Activated CD4-positive, CD25-positive, alpha-beta regulatory T cell (primary cell): ENCODE measurements at places on chromosomes 11 and 22.

DNA sequence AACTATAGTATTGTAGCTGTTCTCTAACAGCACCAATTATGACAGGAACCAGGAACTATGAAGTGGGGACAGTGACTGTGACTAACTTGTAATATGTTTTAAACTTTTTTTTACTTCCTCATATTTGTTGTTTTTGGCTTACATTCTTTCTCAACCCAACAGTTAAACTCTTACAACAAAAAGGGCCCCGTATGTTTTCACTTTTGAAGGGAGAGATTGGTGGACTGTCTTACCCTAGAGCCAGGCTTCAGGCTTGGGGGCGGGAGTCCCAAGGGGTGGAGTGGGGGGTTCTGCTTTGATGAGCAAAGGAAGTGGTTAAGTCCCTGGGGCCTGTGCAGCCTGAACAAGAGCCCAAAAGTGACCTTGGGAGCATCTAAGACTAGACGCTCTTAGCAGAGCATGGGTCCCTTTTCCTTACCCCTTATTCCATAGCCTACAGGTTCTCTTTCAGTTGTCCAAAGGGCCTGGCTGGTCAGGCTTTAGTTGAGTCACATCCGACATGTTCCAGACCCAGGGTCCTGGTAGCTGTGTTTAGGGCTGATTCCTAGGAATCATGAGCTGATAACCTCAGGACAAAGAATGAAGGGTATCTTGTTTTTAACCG, 38.8 kb downstream of the STIM1 start:
- no peak for DNase-seq

DNA sequence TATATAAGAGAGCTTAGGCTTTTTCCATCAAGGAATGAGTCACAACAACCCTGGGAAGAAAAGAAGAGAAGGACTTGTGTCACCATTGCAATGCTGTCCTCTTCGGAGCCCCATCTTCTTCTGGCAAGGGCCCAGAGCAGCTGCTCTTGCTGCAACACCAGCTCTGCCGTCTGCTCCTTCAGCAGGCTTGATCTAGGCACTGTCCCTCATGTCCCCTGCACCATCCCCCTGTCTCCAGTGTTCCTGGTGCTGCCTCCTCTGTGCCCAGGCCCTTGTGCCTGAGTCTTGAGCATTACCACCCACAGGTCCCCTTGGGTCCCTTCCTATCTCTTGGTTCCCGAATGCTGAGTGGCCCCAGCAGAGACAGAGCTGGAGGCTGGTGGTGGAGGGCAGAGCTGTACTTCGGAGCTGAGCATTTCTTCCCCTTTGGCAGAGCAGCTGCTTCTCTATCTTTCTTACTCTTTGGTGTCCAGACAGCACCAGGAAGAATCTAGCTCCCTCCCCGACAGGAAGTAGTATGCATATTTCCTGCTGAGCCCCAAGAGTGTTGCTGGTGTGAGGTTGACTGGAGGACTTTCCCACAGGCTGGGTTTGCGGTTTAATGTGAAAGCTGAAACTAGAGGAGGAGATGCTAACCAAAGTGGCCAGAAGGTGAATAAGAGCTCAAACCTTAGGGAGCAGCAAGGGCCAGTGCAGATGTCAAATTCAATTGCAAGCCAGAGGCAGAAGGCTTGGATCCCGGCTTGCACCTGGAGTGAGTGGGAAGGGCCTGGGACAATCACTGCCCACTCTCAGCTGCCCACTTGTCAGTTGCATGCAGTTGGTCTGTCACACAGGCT, 27.8 kb downstream of the WEE1 start:
- no peak for DNase-seq

DNA sequence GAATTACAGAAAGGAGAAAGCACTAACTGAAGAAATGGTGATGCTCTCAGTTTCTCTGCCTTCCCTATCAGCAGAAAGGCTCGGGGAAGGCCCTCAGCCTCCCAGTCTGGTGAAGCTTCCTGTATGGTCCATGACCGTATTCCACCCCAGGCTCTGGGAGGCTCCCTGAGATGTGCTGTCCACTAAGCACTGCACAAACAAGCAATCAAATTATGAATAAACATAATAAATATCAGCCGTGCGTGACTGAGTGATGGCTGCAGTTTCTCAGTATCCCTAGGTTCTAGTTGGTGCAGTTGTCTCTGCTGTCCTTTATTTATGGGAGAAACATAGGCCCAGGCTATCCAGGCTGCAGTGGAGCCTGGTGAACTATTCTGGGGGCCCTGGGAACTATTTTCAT, 3.6 kb downstream of the SMDT1 start:
- DNase-seq: no peak

DNA sequence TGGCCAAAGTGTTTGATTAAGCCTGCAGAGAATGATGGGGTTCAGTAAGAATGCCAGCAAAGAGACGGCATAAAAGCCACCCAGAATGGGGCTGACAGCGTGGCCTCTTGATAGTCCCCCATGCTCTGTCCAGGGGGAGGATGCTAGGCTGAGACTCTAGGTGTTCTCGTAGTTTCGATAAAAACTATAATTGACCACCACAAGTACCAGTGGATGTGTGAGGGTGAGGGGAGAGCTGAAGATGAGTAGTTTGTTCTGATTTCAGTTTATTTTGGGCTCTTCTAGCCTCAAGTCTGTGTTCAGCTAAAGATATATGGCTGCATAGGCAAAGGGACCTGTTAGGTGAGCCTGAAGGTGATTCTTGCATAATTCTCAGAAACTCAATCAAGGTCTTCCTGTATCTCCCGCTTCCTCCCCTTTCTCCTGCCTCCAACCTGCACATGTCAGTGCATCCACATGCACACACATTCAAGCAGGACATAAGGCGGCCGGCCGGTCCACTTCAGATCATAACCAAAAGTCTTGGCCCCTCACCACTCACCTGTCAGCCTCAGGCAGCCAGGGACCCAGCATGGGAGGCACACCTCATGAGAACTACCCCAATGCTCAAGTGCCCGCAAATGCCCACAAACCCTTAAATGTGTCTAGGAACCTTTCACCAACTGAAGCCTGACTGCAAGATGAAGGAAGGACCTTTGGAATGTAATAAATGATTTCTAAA, 31.2 kb downstream of the FLI1 start:
- DNase-seq: no peak

GRCh38 chr11:9170450-9170849, 79.1 kb upstream of the SCUBE2 start:
- DNase-seq: no peak

DNA sequence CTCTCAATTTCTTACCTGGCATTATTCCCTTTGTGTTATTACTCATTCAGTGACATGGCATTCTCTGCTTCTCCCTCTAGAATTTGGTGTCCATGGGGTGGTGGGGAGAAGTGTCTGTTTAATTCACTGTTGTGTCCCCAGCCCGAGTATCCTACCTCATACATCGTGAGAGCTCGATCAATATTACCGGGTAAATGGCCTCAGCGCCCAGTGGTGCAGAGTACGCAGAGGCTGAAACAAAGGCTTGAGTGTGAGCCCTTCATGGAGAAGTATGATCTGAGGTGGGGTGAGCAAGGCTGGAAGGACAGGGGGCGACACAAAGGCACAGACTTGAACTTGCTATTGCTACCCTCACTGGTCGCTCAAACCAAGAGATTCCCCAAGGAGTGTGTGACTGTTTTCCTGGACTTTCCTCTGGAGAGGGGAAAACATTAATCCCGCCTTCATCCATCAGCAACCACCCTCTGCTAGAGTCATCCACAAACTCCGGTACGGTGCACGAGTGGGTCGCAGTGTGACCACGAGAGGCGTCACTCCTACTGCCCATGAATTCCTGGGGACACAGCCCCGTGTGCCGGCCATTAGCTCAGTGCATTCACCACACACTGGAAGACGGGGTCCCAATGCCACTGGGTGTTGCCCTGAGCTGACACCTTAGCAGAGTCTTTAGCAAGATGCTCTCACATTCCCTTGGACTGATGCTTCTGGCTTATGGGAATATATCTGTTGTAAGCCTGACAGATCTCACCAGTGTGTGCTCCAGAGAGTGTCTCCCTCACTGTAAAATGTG, 35.0 kb upstream of the CCND1 start:
- no peak for DNase-seq

DNA sequence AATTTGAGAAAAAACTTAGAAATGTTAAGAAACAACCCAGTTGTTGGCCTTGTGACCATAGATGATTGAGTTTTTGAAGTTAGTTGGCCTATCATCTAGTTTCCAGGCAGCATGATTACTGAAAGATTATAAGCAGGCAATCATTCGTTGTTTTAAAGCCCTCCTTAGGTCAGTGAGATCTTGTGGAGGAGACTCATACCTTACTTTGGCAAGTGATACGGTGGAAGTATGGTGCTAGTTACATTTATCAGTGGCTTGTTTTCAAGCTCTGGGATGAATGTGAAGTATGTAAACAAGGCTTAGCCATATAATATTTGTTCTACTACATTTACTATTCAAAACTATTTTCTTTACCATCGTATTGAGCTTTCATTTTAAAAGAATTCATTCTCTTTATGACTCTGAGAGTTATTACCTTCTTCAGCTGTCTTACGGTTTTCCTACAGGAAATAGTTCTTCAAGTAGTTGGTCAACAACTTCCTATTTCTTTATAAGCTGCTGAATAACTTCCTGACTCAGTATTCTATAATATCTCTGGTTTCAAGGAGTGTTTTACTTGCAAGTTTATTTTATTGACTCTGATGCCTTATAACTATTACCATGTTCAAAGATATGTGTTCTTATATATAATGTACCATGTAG, 7.3 kb downstream of the YAP1 start:
- DNase-seq: no peak

DNA sequence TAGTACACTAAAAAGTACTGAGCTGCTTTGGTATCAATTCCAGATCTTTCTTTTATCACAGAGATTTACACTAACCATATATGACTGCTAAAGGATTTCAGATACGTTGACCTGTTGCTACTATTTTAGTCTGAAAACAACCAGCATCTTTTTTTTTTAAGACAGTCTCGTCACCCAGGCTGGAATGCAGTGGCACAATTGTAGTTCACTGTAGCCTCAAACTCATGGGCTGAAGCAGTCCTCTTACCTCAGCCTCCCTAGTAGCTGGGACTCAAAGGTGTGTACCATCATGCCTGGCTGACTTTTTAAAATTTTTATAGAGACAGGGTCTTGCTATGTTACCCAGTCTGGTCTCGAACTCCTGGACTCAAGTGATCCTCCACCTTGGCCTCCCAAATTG, 24.2 kb upstream of the L3MBTL2 start:
- no peak for DNase-seq

DNA sequence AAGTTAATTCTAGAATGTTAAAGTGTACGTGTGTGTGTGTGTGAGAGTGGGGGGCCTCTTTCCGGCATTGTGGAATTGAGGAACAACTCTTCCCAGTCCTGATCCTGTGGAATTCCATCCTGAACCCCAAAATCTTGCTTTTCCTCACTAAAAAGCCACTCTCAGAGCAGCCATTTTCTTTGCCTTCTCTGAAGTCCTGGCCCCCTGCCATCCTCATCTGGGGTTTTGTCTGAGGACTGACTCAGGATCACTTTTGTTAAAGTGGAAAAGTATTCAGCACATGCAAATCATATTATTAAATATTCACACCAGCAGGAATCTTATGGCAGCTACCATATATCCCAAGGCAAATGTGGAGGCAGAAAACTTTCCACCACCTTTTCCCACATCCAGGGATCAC, 3.8 kb downstream of the SCN4B start:
- no peak for DNase-seq

DNA sequence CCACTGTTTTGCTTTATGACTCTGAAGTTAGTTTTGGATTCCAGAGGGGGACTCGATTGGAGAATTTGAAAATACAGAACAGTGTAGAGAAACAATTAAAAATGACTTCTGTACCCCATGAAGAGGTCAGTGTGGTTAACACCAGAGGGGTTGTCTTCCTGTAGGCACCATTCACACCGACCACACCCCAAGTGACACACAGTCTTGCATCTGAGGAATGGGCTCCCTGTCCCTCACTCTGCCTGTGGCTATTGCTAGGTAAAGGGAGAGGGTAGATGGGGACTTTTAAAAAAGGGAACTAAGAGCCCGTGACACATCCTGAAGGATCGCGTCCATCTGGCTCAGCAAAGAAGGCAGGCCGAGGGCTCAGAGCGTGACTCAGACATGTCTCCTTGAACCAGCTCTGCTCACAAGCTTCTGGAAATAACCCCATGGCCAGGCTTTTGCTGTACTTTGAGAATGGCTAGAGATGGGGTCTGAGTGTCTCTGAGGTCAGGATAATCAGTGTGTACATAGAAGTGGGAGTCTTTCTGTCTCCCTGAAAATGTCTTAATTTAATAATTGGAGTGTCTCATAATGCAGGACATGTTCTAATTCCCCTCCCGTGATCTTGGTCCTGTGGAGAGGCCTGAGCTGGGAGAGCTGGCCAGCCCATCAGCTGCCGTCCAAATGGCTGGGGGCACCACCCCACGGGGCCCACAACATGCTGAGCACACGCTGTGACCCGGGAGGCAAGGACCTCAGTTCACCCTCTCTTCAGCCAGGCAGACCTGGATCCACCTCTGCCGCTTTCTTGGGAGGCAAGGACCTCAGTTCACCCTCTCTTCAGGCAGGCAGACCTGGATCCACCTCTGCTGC, 39.3 kb downstream of the SGSM1 start:
- DNase-seq: no peak

- DNase-seq: no peak
Measured at GRCh38 chr11:68338051-68338780, 25.8 kb downstream of the LRP5 start.

DNA sequence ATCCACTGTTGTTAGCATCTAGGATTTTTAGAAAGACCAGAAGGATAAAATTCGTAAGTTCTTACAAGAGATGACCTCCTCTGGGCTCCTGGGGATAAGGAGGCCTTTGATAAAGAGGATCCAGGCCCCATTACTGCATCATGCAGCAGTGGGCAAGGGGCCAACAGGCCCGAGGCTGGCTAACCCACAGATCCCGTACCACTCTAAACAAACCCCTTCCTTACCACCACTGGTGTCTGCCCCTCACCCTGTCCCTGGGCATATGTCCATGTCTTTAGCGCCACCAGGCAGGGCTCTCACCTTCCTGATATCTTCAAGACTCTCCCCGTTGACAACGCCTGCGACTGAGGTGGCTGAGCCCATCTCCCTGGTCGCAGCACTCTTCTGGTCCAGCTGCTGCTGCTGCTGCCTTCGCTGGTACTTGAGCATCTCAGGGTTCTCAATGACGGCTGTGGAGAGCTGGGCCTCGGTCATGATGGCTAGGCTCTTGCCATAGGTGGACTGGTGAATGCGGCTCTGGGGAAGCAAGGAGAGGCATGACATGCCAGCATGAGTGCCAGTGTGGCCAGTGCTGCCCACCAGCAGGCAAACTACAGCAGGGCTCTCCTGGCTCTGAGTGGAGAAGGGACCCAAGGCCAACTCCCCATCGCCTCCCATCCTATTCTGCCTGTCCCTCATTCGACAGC, 46.2 kb downstream of the HIRA start:
- DNase-seq: no peak

- no peak for DNase-seq
Measured at GRCh38 chr11:58503361-58503856, 4.5 kb downstream of the OR5B21 start.

- no peak for DNase-seq
Measured at GRCh38 chr22:33035272-33035863, 22.8 kb downstream of the SYN3 start.

- DNase-seq: no peak
Measured at GRCh38 chr11:38680166-38680565, 2082.1 kb upstream of the RAG2 start.

GRCh38 chr11:44727373-44728287, 868 bp downstream of the TSPAN18 start:
- DNase-seq: peak; percentile 61

- DNase-seq: no peak
Measured at GRCh38 chr11:12430954-12431595, 53.7 kb downstream of the PARVA start.
